ENCODE measurements at places on chromosomes 1 and 21.

GRCh38 chr1:21653744-21654100 lies 15.4 kb downstream of the RAP1GAP start:
- peak; percentile 89 for DNase-seq

DNA sequence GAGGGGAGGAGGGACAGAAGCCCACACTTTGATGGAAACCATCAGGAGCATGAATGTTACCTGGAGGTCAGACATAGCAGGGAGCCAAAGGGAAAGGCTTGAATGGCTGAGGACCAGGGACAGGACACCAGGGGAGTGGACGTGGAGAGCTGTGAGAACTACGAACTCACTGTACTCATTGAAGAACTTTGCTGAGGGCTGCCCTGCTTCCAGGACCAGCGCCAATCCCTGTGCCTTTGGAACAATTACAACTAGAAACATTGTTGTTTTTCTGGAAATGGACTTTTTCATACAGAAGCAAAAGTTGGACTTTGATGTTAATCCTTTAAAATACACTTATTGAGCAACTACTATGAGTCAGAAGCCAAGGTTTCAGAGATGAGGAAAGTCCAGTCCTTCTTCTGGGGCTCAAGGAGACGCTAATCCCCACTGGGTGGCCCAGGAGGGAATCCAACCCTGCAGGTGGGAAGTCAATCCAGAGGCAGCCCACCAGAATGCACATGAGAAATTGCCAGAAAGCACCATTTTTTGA lies 12.9 kb downstream of the TSPAN2 start:
- no peak for DNase-seq

DNA sequence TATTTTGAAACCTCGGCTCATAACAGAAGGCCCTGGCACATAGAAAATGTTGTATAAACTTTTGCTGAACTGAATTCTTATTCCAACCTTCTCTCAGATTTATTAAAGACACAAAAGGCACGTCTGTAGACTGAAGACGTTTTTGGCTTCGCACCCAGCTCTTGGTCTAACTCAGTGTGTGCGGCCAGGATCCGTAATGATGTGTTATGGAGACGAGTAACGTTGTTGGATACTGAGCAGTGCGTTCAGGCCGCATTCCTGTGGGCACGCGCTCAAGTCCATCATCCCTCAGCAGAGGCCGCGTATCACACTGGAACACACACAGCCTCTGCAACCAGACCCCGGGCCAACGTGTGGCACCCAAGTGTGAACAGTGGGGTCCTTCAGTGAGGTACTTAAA lies 154.8 kb upstream of the RAB4A start:
- DNase-seq, result no peak

DNA sequence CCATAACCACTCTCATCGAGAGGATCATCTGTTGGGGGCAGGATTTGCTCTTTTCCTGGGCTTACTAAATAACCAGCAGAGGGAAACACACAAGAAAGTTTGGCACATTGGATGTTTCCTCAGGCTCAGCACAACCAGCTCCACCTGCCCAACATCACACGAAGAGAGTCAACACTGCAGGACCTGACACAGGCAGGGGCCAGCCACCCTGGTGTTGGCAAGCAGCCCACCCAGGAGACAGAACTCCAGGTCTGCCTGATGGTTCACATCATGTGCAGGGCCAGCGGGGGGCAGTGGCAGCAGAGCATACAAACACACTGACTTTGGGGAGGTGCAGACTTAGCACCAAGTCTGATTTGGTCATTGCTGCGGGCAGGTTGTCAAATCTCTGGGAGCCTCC lies 182.3 kb upstream of the GALNT2 start:
- no peak for DNase-seq

DNA sequence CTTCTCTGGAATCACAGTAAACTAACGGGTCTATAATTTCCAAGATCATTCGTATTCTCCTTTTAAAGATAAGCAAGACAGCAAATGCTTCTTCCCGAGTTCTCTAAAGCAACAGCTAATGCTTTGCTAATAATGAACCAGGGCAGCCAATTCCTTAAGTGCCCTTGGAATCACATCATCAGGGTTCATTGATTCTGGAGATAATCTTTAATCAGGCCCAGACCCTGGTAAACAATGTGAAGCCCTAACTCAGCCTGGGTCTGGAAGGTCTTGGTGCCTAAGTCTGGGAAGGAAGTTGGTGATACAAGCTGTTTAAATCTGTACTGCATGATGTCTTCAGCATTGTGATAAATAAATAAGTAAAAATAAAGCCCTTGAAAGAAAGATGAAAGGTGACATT lies 18.4 kb downstream of the ERI3 start:
- DNase-seq, result no peak

DNA sequence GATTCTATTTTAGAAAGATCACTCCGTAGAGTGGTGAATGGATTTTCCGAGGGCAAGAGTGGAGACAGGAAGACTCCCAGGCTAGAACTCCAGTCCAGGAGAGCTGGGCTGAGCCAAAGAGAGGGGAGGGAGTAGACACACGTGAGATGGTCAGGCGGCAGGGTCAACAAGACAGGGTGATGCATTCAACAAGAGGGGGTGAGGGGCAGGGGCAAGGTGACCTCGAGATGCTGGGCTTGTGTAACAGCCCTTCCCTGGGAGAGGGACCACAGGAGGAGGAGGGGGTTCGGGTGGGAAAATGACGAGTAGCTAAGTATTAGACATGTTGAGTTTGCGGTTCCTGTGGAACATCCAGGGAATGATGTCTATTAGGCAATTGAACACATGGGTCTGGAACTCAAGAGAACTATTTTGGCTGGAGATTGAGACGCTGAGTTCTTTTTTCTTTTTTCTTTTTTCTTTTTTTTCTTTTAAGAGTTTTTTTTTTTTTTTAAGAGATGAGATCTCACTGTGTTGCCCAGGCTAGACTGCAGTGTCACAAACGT lies 13.3 kb downstream of the RSPO1 start:
- no peak for DNase-seq

DNA sequence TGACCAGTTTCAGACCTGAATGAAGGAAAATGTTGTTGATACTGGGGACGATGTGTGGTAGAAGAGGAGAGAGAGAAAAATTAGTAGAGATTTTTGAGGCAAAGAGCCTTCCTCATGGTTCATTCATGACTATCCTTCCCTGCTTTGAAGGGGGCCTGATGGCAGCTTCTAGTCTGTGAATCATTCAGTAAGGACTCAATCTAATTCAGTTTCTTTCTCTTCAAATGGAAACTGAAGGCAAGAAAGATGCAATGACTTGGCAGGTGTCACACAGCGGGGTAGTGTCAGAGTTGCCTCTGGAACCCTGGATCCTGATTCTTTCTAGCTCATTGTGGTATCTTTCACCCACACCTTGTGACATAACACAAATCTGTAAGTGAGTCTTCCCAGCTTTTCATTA lies 14.9 kb upstream of the CD5L start:
- DNase-seq, result no peak

DNA sequence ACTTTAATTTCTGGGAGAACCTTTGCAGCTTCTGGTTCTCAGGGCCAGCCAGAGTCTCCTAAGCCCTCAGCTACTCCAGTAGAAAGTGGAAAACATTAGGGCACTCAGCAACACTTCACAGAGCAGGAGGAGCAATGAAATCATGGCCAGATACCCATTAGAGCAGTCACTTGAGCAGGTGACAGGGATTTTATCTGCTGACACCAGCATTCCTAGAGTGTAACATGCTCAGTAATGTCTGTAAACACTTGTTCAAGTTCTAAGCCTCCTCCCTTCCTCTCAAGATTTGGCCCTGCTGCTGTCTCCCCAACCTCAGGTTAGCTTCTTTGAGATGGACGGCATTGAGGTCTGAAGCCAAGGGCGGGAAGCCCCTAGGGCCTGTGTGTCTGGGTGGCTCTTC lies 218.0 kb downstream of the GRIK3 start:
- no peak for DNase-seq

DNA sequence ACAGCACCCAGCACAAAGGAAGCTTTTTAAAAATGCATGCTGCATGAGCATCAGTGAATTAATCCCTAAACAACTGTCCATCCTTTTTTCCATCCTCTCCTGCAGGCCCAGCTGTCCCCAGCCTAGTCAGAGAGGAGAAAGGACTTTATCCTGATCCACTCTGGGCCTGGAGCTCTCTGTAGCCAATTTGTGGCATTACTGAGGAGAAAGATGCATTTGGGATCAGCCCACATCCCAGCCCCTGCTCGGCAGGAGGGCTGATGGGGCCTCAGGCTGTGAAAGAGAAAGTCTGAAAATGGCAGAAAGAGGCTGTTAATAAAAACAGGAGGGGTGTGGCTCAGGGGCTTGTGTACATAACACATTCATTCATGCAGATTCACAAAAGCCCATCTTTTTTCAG lies 37.5 kb upstream of the ATP2B4 start:
- no peak for DNase-seq

DNA sequence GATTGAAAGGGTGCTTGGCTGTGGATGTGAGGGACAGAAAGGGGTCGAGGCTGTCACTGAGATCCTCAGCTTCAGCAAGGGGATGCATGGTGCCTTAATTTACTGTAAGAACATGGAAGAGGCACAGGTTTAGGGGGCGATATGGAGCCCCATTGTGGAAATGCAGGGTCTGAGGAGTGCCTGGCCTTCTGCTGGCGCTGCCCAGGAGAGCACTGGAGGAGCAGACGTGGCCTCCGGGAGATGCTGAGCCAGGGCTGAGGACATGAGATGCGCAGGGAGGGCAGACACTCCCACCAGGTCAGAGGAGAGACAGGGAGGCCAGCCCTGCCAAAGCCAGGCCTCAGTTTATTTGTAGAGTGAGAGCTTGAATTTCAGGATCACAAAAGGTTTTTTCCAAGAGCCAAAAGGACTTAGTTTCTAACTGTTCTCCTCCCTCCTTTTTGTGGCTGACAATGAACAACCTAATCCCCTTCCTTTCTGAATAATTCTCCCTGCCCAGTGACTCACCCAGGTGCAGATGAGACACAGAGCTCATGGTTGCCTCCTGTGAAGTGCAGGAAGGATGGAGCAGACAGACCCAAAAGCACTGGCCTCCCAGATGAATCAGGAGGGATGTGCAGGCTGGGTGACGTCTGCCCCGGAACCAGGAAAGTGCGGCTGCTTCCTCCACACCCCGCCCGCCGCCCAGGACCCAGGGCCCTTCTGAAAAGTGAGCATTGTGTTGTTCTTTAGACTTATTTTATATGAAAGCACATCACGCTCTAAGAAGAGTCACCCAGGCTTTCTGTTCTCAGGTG lies 73.0 kb upstream of the TMPRSS2 start:
- DNase-seq, result no peak

- peak; percentile 92 for DNase-seq
Observed at GRCh38 chr1:15042866-15043265, 110.7 kb upstream of the TMEM51 start.

DNA sequence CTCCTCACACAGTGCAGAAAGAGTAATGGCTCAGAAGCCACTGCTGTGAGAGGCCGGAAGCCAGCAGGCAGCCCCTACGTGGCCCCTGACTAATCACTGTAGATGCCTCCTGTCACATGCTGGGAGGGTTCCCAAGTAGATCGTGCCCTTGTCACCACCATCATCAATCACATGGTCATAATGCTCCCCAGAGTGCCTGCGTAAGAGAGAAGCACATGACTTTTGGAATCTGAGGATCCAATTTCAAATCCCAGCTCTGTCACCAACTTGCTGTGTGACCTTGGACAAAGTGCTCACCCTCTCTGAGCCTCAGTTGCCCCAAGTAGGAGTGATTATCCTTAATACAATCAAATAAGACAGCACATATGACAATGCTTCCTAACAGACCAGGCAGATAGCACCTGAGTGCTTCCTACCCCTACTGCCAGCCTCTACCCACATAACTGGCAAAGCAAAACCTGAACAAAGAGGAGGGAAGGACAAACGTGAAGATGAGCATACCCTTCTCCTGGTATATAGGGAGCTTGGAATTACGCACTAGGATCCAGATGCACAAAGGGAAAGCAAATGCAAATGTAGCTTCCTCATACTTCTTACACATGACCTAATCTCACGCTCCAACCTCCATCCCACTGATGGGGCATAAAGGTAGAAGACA lies 65.7 kb downstream of the SDC3 start:
- no peak for DNase-seq

- no peak for DNase-seq
Observed at GRCh38 chr1:198601936-198602889, 36.6 kb upstream of the PTPRC start.

DNA sequence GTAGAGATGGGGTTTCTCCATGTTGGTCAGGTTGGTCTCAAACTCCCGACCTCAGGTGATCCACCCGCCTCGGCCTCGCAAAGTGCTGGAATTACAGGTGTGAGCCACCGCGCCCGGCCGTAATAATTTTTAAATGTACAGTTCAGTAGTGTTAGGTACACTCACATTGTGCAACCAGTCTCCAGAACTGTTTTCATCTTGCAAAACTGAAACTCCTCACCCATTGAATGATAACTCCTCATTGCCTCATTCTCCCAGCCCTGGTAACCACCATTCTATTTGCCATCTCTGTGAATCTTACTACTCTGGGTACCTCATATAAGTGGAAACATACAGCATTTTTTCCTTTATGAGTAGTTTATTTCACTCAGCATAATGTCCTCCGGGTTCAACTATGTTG lies 3.4 kb downstream of the NLRP3 start:
- no peak for DNase-seq

DNA sequence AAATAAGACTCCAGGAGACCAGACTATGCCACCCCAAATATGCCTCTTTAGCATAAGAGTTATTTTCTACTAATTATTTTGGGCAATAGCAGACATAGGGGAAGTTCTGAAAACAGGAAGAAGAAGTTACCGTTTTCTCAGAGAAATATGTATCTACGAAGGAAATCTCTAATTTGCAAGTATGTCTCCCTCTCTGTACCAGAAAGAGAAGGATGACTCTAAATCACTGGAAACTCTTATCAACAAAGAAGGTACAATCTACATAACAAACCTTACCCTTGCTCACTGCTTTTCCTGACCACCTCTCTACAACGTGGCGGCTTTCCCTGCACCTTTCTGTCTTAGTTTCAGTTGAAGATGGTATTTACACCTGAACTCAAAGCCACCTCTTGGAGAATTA lies 49.0 kb downstream of the OMA1 start:
- DNase-seq, result no peak

DNA sequence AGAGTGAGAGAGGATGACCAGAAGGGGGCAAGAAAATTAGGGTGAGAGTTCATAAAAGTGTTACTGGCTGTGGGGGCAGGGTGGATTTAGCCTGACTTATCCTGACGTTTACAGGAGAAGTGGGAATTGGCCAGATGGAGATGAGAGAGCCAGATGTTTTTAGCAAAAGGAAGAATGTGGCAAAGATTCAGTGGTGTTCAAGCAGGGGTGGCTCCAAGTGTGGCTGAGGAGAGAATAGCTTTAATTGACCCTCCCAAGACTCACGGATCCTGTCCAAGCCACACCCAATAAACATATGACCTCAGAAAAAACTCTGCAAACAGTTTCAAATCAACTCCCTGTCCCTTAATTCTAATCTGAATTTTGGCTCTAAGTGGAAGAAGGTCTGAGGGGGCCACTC lies 35.2 kb upstream of the EDEM3 start:
- no peak for DNase-seq

GRCh38 chr1:156319664-156320063 lies 18.4 kb downstream of the CCT3 start:
- no peak for DNase-seq

GRCh38 chr21:38477226-38477625 lies 21.1 kb downstream of the ERG start:
- no peak for DNase-seq

GRCh38 chr1:151803164-151803563 lies 2.1 kb downstream of the LINGO4 start:
- no peak for DNase-seq

GRCh38 chr1:91731815-91732214 lies 154.1 kb downstream of the TGFBR3 start:
- no peak for DNase-seq

Data from dorsolateral prefrontal cortex (tissue), 122 donors.